Stimulated activated CD8-positive, alpha-beta memory T cell treated with anti-CD3 and anti-CD28 coated beads, Interleukin-7, amount 100 ng/mL, for 4 hours (primary cell): ENCODE measurements at places on chromosomes 4 and X.

- no peak for DNase-seq
These were observed at the start of gene SHROOM4 for GRCh38 chrX:50813843-50814661. TSS of gene SHROOM4 (minus strand) at chrX:50814194. CDS start at chrX:50814018, 176 bp downstream.

GRCh38 chrX:65671286-65671685 is 3.8 kb downstream of the MSN start:
- DNase-seq = no peak

DNA sequence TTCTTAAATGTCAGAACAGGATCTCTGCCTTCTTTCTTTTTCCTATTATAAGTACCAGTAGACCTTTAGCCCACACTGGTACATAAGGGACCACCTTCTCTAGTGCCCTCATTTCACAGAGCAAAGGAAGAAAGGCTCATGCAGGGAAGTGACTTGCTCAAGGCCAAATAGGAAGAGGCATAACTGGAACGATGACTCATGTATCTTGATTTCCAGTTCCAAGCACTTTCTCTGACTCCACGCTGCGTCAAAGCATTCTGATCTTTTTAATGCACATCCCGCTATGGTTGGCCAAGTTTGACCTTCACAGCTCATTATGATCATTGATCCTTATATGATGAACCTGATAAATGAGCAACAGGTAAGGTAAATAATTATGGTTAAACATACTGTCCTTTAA is 542.0 kb downstream of the GBA3 start:
- DNase-seq = no peak

DNA sequence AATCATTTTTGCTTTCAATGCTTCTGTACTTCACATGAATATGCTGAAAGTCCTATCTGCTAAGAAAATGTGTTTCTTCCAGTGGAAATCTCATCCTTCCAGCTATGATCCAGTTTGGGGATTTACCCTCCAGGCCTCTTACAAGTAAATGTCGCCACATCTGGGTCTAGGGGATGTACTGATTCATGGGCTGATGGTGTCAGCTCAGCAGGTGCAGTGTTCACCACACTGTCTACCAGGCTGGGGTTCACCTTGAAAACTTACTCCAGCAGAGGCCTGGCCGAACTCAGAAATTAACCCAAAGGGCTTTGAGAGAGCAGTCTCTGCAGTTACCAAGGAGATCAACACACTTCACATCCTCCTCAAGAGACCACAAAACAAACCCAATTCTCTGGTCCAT is 154.3 kb downstream of the TSPAN5 start:
- no peak for DNase-seq
